Right lung (tissue), 10 donors: ENCODE measurements at places on chromosomes 12 and 14.

- peak; percentile 25 for DNase-seq
Observed at GRCh38 chr12:98319716-98320425, 195.5 kb upstream of the TMPO start.

DNA sequence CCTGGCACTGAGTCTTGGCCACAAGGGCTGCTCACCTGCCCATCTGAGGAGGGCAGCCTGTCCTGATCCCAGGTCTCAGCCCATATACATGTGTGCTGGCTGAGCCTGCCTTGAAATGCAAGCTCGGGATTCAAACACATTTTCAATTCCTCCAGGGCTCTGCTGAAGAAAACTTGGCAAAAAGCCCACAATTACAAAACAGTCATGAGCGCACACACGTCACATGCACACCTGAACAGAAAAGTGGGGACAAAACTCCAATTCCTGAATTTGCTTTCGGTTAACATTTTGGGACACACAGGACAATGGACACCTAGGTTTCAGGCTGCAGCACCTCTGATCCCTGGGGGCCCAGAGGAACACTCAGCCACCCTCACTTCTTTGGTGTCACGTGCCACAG, 113.9 kb downstream of the RBM19 start:
- no peak for DNase-seq

DNA sequence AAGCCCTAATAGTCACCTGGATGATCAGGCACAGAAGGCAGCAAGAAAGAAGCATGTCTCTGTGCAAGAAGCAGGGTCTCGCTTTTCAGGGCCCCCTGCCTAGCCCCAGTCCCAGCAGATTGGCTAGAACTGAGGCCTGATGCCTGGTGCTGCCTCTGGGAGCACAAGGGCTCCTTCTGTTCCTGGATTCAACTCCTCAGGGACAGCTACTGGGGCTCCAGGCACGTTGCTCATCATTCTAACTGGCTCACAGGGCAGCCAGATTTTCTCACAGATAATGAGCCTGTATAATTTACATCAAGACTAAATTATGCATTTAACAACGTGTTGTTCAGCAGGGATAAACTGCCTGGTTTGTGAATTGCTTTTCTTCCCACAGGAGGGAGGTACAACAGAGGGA, 106.5 kb upstream of the PLXNC1 start:
- no peak for DNase-seq

DNA sequence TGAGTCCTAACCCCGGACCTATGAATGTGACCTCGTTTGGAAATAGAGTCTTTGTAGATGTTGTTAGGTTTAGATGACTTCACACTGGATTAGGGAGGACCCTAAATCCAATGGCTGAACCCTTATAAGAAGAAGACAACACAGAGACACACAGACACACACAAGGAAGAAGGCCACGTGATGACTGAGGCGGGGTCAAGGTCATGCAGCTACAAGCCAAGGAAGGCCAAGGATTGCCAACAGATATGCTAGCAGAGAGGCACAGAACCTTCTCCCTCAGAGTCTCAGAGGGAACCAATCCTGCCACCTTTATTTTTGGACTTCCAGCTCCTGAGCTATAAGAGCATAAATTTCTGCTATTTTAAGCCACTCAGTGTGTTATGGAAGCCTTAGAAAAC, 31.8 kb downstream of the LTBP2 start:
- DNase-seq: no peak

GRCh38 chr14:51439896-51440295, 199.8 kb downstream of the TMX1 start:
- no peak for DNase-seq

GRCh38 chr14:68704736-68705720, 87.8 kb downstream of the ZFP36L1 start:
- no peak for DNase-seq

DNA sequence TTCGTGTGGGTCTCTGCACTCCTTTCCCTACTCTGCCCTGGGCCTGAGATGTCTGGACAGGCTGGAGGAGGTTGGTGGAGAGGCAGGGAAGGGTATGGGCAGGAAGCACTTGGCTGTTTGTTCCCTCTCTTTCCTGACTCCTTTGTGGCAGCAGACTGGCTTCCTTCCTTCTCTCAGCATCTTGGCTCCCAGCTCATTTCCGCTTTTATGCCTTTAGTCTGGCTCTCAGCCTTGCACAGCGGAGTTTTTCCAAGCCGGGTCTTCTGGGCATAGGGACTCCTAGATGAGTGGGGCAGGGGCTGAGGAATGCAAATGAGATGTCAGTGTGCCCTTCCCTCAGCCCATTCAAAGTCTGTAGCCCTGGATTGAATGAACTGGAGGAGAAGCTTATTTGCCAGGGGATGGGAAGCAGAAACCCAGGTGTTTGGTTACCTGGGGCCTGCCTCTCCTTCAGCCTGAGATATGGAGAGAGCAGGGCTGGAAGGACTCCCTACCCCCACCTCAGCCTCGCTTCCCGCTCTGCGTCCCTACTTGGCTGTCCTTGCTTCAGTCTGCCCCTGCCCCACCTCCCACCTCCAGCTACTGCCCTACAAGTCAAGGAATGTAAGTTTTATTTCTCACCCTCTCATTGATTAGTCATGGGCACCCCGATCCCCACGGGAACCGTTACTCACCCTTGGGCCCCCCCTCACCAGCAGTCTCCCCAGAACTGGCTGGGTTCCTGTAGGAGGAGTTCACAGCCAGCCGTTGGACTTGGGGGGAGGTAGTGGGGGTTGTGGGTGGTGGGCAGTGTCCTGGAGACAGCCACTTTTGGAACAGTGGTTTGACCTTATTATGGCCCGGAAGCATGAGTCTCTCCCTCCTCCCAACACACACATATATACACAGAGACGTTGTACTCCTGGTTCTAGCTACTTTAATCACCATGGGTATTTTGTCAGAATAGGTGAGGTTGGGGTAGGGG, 9.3 kb upstream of the ITGA5 start:
- no peak for DNase-seq

DNA sequence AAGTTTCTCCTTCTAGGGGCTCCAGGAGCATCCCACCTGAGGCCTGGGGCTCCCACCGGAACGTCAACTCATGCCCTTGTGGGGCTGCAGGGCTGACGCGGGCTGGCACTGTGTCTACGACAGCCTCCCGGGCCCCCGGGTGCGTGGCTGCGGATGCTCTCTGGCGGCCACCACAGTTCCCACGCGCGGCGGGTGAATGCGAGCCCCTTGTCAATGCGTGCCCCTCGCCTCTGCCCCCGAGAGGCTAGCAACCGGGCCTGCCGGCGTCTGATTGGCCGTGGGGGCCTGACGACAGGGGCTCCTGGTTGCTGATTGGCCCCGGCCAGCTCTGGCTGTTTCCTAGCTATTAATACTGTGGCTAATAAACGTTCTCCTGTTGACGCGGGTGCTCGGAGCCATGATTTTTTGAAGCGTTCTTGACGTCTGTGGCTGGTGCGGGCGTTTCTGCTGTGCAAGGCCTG, 1.8 kb upstream of the MEG3 start:
- no peak for DNase-seq

GRCh38 chr12:94954029-94954685, 49.3 kb downstream of the NDUFA12 start:
- DNase-seq: no peak

DNA sequence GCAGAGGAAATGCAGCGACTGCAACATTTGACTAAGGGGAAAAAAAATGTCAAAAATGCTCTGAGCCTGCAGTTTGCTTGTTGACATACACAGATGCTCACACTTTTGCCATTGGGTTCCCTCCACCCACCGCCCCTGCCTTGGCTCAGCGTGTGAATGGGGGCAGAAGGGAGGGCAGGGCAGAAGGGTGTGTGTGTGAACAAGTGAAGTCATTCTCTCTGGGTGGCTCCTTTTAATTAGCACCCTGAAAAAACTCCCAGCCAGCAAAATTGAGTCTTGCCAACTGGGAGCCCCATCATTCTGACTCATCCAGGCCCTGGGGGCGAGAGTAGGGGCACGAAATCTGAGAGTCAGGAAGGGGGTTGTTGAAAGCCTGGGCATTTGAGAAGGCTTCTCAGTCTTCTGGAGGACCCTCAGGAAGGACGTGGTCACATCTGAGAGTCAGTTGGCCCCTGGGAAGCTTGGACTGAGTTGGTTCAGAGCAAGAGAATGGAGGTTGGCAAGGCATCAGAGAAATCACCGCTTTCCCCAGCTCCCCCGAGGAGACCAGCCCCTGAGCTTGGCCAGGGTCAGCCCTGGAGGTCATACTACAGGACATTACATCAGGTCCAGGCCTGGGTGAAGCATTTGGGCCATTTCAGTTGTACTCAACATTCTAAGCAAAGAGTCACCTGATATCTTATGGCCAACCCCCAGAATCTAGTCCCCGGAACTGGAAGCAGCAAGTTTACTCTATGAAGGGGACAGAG, 22.7 kb upstream of the KRT78 start:
- DNase-seq: no peak

GRCh38 chr14:37865719-37866549, 270.5 kb downstream of the TTC6 start:
- DNase-seq: no peak

GRCh38 chr12:11734580-11735180, 85.2 kb downstream of the ETV6 start:
- no peak for DNase-seq

DNA sequence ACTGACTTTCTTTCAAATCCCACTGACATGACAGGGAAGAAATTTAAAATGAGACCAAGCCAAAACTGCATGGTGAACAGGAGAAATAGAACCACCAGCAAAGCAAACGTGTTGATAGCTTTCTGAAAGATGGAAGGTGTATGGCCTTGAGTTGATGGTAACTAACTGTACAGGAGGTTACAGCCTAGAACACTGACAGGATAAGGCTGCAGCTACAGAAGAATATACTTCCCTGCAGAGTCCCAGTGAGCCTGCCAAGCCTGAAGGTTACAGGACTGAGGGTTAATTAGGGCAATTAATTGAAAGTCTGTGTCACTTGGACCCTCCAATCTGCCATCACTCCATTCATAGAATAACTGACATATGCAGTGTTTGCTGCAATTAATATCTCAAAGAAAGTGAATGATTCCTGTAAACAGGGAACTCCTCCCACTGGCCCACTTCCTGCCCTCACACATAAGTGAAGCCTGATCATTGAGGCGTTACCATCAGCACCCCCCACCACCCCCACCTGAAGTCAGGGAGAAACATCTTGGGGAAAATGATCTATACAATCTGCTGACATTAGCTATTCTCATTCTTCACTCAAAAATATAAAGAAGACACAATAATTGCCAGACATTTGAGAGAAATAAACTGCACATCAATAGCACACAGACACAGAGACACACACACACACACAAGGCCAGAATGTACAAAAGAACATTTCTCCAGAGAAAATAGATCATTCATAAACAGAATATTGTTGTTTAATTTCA, 73.4 kb downstream of the GTF2A1 start:
- no peak for DNase-seq

GRCh38 chr12:6643569-6644256, 3.5 kb downstream of the ACRBP start:
- no peak for DNase-seq

DNA sequence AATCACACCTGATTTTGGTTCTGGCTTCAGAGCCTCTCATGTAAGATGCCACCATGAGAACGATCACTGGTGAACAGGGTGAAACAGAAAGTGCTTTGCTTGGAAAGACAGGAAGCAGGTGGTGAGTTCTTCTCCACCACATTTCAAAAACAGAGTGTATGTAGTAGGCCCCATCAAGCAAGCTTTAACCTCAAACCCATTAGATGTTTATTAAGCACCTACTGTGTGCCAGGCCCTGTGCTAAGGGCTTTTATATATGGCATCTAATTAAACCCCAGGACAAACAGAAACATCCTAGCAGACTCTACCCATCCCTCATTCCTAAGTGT, 47.8 kb upstream of the MED13L start:
- no peak for DNase-seq

GRCh38 chr12:130835011-130835410, 4.0 kb downstream of the STX2 start:
- DNase-seq: no peak

GRCh38 chr14:94388027-94388383, 397 bp downstream of the SERPINA1 start:
- DNase-seq: no peak

GRCh38 chr12:107200394-107200793, 107.0 kb upstream of the CRY1 start:
- no peak for DNase-seq

- no peak for DNase-seq
Observed at GRCh38 chr12:48988030-48988649, 10.0 kb downstream of the WNT1 start.

GRCh38 chr14:61190341-61190740, 90.8 kb downstream of the TMEM30B start:
- no peak for DNase-seq

- no peak for DNase-seq
Observed at GRCh38 chr12:53267306-53267998, 647 bp upstream of the ESPL1 start.

GRCh38 chr12:112961536-112961935, 16.8 kb upstream of the OAS2 start:
- DNase-seq: no peak

DNA sequence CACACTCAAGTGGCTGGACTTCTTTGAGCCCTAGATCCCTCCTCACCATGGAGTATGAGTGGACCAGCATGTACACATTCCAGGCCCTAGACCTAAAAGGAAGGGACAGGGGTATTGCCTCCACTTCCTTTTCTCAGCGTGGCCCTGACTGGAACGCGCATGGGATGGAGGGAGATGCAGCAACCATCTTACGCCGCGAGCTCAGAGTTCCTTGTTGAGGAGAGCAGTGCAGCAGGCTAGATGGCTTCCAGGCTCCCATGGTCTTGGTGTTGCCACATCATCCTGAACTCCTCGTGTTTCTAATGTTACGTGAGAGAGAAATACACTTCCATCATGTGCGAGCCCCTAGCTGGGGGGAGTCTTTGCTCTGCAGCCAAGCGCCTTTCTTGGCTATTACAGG, 61.8 kb upstream of the DIO3 start:
- DNase-seq: no peak

- no peak for DNase-seq
Observed at GRCh38 chr12:54286042-54287030, 5.8 kb downstream of the HNRNPA1 start.

GRCh38 chr12:6534945-6535696, 804 bp downstream of the GAPDH start:
- DNase-seq: peak; percentile 52

- no peak for DNase-seq
Observed at GRCh38 chr12:4116251-4117111, 157.1 kb upstream of the CCND2 start.

DNA sequence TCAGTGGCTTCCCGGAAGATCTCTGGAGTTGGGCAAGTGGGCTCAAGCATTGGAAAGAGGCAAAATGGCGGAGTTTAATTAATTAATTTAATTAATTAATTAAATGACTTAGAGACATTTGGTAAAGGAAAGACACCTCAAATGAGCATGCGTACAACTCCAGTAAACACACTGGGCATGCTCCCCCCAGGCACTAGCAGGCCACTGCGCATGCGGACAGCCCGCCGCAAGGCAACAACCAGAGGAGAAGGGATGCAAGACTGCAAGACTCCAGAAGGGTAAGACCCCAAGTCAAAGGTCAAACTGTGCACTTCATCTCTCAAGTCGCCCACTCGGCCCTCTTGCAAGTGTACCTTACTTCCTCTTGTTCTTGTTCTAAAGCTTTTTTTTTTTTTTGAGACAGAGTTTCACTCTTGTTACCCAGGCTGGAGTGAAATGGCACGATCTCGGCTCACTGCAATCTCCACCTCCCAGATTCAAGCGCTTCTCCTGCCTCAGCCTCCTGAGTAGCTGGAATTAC, 57.8 kb upstream of the PSMC1 start:
- DNase-seq: no peak
